ENCODE measurements at places on chromosomes 1 and 21. TPM values are rescaled to one million over a fixed set of nuclear protein-coding genes. Genes with fewer than 3 reads are reported as not detected.

Gene PPM1J
- total RNA-seq: 0.53 TPM

Gene PLEKHN1
- 0.25 TPM for total RNA-seq

Gene TNFRSF4
- total RNA-seq: 0.13 TPM

Gene TTF2
- 8.4 TPM for total RNA-seq

Gene MCOLN3
- 3.4 TPM for total RNA-seq

Gene PTGS2
- total RNA-seq: 32.6 TPM

Gene TSTD1
- 12.3 TPM for total RNA-seq

Gene TDRD5
- not detected for total RNA-seq

Gene EPHA10
- not detected for total RNA-seq

Gene CHIA
- not detected for total RNA-seq

Data from aortic smooth muscle cell (primary cell).